BJ (cell line): ENCODE measurements at places on chromosomes 2 and 18. TPM values are rescaled to one million over a fixed set of nuclear protein-coding genes. Genes with fewer than 3 reads are reported as not detected.

DNA sequence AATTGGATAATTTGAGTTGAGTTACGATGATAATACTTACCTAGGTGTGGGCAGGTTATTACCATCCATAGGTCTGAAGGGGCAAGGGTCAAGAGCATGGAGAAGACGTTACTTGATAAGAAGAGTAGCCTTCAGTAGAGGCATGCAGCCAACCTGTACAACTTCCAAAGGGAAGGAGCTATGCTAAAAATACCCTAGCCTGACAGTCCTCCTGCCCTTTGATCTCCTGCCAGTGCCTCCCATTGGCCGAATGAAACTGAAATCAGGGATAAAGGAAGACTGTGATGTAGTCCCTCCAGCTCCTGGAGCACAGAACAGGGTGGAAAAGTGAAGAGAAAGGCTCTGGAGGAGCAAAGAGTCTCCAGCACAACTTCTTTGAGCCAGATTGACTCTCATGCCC lies 487.4 kb downstream of the ADCYAP1 start:
- DNase-seq = no peak

DNA sequence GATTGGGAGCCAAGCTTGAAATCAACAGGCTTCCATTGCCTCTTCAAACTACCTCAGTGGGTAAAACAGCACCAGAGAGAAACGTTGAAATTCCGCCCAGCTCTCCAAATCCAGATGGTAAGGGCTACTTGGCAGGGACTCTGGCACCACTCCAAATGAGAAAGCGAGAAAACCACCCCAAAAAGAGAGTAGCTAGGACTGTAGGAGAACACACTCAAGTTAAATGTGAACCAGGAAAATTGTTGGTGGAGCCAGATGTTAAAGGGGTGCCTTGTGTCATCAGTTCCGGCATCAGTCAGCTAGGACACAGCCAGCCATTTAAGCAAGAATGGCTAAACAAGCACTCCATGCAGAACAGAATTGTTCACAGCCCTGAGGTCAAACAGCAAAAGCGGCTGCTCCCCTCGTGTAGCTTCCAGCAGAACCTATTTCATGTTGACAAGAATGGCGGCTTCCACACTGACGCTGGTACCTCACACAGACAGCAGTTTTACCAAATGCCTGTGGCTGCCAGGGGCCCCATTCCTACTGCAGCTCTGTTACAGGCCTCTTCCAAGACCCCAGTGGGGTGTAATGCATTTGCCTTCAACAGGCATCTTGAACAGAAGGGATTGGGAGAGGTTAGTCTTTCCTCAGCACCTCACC lies 167.3 kb downstream of the ASXL3 start:
- no peak for DNase-seq

DNA sequence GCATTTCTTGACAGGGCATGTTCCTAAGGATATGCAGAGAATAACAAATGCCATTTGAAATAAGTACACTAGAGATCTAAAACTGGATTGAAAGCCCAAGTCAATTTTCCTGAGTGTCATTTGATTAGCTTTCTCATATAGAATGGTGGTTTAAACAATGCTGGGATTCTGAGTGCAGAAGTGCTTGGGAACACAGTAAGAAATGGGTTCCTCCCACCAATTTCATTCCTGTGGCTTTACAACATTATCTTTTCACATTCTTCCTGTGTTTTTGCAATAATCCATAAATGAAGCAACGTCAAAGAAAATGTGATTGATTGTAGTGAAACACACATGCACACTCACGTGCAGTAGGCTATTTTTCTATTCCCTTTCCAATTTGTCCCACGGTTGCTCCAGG lies 1858.4 kb upstream of the PIK3C3 start:
- DNase-seq = no peak

DNA sequence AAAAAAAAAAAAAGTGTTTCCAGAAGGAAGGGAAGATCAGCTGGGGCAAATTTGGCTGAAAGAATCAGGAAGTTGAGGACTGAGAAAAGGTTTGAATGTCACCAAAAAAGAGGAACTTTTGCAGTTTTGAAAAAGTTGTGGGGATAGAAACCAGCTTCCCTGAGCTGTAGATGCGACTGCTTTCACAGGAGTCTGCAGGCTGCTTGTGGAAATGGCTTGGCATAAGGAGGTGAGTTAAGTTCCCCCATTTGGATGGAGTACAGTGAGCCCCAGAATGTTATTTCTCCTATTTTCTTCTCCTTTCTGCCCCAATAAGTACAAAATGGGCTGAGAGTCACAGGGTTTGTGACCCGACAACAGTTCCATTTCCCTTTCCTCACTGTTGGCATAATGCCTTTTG lies 16.5 kb upstream of the ME2 start:
- no peak for DNase-seq

CXCR4 gene
- 0.05 TPM in 1 of 2 replicates, not detected in the other for polyA plus RNA-seq

FRZB gene
- 0.23 and 0.28 TPM in 2 replicates for polyA plus RNA-seq

REG3A gene
- polyA plus RNA-seq = not detected in 2 replicates
